ENCODE measurements at places on chromosomes 6 and 20.

- DNase-seq, result no peak
Measured at GRCh38 chr6:33380272-33380981, 11.2 kb upstream of the KIFC1 start.

GRCh38 chr6:97304701-97305100 lies 21.7 kb upstream of the MMS22L start:
- no peak for DNase-seq

DNA sequence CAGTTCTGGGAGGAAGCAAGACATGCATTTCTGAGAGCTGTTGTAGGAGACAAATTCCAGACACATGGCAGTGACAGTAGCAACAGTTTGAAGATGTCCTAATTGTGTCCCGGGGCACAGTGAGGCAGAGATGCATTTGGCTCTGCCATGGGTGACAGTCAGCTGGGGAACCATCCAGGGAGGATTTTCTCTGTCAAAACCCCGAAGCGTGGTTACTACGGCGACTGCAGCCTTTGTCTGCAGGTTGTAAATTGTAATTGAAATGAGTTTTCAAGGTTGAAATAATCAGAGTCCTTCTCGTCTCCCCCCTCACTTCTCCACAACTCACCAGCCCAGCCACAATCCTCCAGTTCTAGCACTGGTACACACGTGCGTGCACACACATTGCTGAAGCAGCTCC lies 100.1 kb downstream of the GRM4 start:
- DNase-seq, result no peak

DNA sequence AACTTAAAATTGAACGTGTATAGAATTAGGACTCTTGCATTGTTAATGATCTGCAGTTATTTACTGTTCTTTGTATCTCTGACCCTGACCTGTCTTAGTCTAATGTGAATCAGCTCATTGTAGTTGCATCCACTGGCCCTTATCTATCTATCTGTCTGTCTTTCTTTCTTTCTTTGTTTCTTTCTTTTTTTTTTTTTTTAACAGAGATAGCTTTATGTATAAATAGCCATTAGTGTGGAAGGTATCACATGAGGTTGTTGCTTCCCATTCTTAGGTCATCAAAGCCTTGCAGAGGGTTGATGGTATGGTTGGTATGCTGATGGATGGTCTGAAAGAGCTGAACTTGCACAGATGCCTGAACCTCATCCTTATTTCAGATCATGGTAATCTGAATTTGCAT lies 59.9 kb downstream of the ENPP1 start:
- no peak for DNase-seq

DNA sequence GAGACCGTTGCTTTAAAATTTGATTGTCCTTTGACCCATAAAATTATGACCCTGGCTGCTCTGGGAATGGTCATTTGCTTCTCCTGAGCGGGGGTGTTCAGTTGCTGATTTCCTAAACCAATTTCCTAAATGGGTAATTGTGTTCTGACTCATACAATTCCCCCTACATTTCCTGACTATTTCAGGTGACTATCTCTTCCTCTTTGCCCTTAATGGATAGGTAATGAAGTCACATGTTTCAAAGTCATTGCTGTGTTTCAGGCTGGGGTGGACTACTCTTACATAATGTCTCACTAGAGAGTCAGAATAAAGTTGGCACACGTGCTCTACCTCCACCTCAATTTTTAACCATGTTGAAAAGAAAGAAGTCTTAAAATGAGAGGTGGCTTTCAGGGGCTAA lies 109.8 kb downstream of the DOK5 start:
- DNase-seq, result no peak

DNA sequence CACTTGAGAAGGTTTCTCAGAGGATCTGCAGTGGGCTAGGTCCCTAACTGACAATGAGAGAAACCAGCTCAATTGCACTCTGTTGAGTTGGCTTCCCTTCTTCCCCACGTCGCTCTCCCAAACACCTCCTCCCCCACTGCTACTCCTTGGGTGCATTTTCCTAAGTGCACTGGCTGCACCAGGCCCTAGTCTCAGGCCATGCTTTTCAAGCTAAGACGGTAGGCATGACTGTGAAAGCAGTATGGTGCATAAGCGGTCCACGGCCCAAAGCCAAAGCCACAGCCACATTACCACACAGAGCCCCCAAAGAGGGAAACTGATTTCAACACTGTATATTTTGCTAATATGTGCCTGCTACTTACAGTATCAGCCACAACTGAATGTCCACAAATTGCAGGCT lies 62.1 kb upstream of the RBM24 start:
- no peak for DNase-seq

DNA sequence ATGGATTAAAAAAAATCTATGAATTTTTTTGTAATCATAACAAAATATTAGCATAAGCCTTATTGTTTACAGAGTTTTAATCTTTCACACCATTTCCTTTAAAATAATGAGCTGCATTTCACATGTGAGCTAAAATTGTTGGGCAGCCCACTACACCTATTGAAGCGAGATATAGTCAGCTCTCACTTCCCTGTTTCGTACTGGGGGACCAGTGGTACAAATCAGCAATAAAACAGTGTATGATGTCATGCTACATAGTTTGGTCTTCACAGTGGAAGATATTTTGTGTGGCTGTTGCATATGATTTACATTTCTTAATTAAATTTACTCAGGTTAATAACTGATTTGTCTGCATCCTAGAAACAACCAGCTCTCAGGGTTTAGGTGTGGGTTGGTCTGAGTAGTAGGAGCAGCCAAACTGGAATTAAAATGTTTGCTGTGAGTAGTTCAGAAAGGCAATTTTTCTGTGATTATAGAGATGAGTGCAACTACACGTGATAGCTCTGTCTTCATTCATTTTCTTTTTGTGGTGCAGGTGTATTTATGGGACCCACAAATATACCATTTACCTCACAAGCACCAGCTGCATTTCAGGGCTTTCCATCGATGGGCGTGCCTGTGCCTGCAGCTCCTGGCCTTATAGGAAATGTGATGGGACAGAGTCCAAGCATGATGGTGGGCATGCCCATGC lies 99.3 kb downstream of the B3GAT2 start:
- no peak for DNase-seq

DNA sequence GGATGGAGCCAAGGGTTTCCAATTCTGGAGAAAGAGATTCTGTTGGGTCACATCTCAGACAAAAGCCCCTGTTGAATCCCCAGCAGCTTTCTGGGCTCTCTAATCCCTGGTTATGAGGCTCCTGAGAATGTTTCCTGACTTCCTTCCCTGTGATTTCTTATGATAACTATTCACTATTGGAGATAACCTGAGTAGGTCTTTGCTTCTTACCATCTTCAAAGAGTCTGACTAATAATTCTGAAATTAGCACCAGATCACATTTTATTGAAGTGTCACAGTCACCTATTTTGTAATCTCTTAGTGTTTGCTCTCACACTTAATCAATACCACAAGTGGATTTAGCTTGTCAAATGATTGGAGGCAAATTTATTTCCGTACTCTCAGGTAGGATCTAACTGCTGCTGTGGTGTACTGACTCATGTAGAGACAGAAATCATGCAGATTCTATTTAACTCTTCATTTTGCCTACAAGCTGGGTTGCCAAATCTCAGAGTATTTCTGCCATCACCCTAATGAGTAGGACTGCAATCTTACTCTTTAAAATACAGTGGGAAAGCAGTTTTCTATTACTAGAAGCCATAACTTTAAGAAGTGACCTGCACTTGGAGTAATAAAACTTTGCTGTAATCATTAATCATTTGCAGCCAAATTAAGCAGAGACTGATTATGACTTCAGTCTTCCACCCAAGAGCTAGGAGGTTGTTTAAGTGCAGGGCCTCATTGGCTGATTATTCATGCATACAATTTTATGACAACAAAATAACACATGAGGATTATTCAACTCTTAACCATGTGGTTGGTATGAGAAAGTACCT lies 422.1 kb downstream of the EPM2A start:
- DNase-seq, result no peak

GRCh38 chr20:49620364-49621240 lies 52.7 kb upstream of the PTGIS start:
- no peak for DNase-seq
